ENCODE measurements at places on chromosomes 16 and 17.

DNA sequence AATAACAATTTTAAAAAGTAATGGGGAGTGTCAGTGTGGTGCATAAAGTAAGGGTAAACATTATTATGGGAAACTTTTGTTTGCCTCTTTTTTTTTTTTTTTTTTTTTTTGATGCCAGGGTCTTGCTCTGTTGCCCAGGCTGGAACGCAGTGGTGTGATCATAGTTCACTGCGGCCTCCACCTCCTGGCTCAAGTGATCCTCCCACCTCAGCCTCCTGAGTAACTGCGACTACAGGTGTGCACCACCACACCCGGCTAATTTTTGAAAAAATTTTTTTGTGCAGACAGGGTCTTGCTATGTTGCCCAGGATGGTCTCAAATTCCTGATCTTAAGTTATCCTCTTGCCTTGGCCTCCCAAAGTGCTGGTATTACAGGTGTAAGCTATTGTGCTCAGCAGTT, 10.7 kb downstream of the TAOK1 start:
- DNase-seq, result no peak

- DNase-seq, result no peak
Measured at GRCh38 chr16:52383119-52383518, 163.8 kb downstream of the TOX3 start.

DNA sequence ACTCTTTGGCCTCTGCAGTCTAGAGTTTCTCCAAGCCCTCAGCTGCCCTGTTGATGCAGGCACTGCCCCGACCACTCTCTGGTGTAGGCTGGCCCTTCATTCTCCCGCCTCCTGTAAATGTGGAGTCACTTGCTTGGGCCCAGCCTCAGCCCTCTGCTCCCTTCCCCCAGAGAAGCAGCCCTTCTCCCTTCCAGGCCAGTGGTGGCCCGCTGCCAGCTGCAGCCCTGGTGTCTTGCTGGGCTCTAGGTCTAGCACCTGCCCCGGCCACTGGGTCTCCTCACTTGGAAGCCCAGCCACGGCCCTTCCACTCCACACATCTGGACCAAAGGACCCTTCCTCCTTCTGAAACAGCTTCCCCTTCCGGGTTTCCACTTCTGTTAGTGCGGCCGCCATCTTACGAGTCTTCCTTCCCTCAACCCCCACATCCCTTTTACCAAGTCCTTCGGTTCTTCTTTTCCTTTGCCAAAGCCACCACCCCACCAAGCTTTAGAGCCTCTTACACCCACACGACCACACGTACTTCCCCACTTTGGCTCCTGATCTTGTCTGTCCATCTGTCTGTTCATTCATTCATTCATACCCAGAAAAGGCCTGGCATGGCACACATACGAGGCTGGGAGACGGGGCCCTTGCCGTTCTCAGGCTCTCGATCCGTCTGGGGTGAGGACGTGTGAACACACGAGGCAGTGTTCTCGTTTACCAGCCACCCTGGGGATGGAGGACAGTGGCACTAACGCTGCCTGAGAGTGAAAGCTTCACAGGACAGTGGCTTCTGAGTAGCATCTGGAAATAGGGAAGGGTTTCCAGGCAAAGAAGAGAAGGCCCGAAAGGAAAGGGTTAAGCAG, 68.0 kb downstream of the ABR start:
- no peak for DNase-seq

- DNase-seq, result no peak
Measured at GRCh38 chr17:27993161-27993695, 49.2 kb upstream of the NLK start.

DNA sequence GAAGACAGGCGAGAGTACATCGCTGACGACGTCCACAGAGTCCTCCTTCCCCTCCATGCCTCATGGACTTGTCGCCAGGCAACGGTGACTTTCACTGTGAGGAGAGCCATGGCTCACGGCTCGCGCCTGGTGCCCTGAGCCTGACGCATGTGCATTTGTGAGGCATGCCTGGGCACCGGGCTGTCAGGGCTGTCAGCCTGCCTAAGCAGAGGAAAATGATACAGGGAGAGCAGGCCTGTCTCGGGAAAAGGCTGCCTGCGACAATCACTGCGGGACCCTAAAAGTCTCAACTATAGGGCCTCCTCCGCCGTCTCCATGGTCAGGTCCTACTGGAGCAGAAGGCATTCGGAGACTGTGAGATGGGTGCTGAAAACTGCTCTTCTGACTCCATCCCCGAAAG, 135.5 kb upstream of the WSB1 start:
- DNase-seq, result no peak

GRCh38 chr16:69350536-69351133, 951 bp downstream of the TMED6 start:
- DNase-seq, result no peak
